ENCODE measurements at places on chromosomes 2 and 18.
A peak's percentile ranks its signal among the peaks of the same experiment; 100 is the strongest.

DNA sequence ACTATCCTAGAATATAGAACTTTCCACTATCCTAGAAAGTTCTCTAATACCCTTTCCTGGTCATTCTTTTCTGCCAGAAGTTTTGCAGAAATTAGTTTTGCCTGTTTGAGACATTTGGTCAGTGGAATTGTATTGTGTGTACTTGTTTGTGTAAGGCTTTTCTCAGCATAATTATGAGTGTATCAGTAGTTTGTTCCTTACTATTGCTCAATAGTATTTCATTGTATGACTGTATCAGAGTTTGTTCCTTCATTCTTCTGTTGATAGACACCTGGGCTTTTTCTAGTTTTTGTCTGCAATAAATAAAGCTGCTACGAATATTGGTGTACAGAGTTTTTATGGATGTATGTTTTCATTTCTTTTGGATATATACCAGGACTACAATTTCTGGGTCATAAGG lies 27.2 kb downstream of the CCDC138 start:
- no peak for DNase-seq

GRCh38 chr2:162382278-162382677 lies 38.3 kb downstream of the GCA start:
- no peak for DNase-seq

DNA sequence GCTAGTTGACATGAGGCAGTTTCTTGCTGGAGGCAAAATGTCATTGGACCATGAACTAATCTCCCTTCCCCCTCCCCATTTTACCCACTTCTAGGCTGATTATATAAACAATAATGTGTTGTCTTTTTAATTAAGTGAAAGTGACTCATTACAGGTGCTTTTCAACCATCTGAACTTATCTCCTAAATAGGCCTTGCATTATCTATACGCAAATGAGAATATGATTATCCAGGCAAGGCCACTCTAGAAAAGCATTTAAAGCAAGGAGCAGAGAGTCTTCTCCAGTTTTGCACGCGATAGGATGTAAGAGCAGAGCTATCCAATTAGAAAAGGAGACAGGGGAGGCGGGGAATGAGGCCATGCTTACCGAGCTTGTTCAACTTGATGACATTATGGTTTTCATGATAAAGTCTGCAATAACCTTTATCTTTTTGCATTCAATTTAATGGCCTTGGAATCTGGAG lies 286.1 kb upstream of the SIX3 start:
- peak; percentile 60 for DNase-seq

DNA sequence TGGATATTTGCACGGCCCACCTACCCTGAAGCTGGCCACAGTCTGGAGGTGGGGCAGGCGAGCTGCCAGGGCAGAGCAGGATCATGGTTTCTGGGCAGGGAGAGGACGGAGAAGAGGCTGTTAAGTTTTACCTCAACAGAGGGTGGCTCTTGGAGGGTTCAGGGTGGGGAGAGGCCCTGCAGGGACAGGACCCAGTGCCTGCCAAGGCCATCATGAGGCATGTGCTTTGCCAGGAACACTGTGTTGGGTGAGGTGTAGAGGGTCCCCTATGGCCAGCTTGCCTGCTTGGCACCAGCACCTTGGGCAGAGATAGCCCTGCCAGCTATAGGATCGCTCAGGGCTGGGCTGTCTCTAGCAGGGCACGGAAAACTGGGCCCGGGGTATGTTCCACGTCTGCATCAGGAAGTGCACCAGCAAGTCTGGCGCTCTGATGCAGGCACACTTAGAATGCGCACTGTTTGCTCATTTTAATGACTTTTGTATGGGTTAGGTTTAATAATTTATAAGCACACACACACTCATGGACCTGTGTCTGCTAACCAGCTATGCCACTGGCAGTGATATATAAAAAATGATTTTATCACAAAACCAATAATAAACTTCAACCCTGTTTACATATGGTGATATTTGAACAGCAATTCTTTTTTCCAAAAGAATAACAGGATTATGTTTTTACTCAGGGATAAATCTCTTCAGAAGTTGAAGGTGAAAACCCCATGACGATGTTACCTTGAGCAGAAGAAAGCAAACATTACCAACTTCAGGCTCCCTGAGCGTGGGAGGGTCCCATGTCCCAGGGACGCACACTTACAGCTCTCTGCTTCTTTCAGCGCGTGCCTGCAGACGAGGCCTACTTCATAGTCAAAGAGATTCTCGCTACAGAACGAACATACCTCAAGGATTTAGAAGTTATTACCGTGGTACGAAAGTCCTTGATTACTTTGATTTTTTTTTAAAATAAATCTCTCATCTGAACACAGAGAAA lies 46.4 kb downstream of the STK25 start:
- DNase-seq = no peak

GRCh38 chr18:49667462-49667861 lies 105.6 kb downstream of the LIPG start:
- no peak for DNase-seq

DNA sequence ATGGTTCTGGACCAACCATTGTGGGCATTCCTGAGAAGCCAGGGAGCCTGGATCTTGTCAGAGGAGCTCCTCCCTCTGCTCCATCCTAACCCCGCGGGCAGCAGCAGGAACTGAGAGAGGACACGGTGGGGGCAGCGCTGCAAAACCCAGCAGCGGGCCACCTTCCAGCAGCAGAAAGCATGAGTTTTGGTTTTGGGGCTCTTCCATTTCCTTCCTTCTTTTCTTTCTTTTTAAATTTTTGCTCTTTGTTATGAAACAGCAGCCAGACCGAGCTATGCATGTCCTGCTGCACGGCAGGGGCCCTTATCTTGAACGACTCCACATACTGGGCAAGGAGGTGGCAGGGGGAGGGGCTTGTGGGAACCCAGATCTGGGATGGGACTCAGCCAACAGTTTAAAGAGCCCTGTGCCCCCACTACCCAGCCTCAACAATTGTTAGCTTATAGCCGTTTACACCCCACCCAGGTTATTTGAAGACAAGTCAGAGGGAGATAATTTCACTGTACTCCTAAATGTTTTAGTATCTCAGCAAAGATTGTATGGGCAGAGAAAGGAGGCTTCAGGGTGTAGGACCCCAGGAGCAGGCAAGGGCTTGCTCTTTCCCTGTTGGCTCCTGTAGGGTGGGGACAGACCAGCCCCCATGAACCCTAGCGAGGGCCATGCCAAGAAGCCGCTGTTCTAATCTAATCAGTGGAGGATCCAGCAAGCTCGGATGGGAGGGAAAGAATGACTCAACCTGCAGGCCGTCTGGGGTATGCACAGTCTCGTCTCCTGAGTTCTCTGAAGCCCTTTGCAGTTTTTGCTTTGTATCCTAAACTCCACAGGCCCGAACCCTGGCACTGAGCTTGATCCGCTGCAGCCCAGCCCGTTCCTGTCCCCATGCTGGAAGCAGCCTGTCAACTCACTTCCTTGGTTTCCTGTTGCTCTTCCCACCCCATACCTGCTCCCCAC lies 75.3 kb downstream of the LRRFIP1 start:
- no peak for DNase-seq

- no peak for DNase-seq
These were observed 178.5 kb downstream of the GLI2 start for GRCh38 chr2:120913972-120914838.

DNA sequence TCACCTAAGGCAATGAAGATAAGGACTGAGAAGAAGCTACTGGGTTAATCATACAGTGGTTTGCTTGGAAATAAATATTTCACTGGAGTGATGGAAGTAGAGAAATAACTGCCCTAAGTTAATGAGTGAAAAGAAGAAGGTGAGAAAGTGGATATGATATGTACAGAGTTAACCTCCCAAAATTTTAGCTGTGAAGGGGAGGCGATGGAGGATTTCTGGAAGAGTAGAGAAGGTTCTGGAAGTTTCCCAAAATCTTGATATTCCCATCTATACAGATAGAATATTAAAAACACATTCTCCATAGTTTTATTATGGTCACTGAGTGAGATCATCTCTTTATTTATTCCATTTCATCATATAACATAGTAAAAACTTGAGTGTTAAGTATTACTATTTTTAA lies 296.6 kb upstream of the RGPD4 start:
- no peak for DNase-seq

GRCh38 chr2:218605432-218605831 lies 2.3 kb upstream of the PLCD4 start:
- peak; percentile 21 for DNase-seq

DNA sequence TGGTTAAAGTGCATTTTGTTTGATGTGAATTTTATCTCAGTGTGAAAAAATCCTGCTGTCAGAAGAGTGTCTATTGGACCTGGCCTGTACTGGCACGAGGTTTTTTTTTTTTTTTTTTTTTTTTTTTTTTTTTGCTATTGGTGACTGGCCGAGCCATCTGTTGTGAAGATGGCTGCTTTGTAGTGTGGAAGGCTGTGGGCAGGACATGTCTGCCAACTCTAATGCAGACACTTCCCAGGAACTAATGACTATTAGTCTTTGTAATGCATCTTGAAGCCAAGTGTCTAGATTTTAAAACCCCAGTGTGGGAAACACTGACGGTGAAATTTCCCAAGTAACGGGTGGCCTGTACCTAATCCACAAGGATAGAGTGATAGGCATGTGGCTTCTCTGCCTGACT lies 34.3 kb downstream of the ZAP70 start:
- DNase-seq = no peak

- no peak for DNase-seq
These were observed 87.6 kb upstream of the GALNT5 start for GRCh38 chr2:157169889-157170288.

- DNase-seq = no peak
These were observed 38.9 kb upstream of the LPIN2 start for GRCh38 chr18:3051718-3052410.

DNA sequence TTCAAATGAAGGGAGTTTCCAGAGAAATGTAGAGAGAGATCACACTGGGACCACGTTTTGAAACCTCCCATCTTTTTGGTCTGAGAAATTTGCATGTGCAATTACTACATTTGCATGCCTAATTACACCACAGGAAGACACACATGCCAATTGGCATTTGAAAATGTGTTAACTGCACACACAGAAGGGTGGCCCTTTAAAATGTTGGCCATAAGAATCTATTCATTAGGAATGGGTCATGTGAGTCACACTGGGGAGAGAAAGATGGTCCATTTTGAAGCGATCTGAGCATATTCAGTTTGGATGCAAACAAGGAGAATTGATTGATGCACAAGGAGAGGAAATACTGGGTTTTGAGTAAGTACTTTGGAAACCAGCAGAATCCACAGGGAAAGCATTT lies 1407.1 kb upstream of the ACVR2A start:
- no peak for DNase-seq

DNA sequence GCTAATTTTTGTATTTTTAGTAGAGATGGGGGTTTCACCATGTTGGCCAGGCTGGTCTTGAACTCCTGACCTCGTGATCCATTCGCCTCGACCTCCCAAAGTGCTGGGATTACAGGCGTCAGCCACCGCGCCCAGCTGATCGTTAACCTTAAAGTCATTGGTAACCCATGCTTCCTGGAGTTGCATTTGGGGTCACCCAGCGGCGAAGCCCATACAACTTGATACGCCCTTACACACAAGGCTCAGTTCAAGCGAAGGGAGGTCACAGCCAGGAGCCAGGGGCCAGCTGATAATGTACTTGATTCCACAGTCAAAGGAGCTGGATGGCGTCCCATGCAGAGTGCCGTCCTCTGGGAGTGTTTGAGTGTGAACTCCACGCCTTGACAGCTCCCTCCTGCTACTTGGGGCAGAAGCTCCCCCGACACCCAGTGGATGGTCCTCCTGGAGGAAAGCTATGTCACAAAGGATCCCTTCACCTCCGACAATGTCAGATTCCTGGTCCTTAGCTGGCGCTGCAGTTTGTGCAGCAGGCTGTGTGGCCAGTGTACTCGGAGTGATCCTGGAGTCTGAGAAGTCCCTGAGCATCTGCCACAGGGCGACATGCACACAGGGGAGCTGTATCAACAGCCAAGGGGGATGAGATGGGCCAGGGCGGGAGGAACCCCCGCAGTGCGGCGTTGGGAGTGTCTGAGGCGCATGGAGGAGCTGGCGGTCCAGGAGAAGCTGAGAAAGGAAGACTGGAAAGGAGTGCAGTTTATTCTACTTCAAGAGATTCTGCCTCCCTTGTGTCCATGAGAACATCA lies 7.9 kb downstream of the CLHC1 start:
- no peak for DNase-seq

GRCh38 chr18:45171679-45172191 lies 443.5 kb upstream of the SLC14A2 start:
- DNase-seq = no peak

DNA sequence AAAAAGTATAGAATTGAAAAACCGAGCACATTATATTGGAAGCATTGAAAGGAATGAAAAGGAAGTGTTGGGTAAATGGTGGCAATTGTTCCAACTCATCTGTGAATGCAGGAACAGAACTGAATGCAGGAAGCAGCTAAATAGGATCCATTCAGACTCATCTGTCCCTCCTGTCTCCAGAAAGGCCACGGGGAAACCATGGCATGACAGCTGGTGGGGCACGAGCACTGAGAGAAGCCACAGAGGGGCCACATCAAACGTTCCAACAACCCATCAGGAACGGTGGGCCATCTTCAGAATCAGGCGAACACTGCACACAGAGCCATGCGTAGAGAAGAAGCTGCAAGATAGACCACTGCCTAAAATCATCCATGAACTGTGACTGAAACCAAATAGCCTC lies 138.5 kb upstream of the SLC35G4 start:
- no peak for DNase-seq

- no peak for DNase-seq
These were observed 61.3 kb downstream of the NCKAP5 start for GRCh38 chr2:133506996-133507395.

- DNase-seq = no peak
These were observed 98.4 kb upstream of the SIX3 start for GRCh38 chr2:44843086-44843485.

Measured in NCI-H1105 treated with DMSO at 0.1 percent for 48 hours (cell line).